ENCODE measurements at places on chromosomes 4 and X.
A peak's percentile ranks its signal among the peaks of the same experiment; 100 is the strongest.

- DNase-seq, result no peak
Measured at GRCh38 chrX:1442016-1442665, 10.6 kb downstream of the ASMTL start.

DNA sequence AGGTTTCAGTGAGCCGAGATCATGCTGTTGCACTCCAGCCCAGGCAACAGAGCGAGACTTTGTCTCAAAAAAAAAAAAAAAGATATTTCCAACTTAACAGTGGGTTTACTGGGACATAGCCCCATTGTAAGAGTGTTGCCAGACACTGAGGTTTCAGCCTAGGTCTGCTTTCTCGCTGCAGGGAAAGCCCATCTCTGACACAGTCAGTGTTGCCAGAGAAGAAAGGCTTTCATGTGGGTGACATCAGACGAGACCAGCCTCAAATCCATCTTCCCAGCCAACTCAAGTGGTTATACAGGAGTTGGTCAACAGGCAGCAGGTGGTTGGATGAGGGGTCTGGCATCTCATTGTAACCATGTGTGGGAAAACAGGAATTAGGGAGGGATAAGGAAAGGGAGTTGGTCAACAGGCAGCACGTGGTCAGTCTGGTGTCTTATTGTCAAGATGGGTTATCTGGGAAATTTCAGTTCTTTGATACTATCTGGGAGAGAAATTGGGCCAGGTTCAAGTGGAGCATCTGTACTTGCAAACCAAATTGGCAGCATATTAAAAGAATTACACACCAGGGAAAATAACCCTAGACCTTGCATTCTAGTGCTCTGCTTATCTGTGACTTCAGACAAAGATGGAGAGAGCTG lies 41.1 kb downstream of the NELFA start:
- no peak for DNase-seq

DNA sequence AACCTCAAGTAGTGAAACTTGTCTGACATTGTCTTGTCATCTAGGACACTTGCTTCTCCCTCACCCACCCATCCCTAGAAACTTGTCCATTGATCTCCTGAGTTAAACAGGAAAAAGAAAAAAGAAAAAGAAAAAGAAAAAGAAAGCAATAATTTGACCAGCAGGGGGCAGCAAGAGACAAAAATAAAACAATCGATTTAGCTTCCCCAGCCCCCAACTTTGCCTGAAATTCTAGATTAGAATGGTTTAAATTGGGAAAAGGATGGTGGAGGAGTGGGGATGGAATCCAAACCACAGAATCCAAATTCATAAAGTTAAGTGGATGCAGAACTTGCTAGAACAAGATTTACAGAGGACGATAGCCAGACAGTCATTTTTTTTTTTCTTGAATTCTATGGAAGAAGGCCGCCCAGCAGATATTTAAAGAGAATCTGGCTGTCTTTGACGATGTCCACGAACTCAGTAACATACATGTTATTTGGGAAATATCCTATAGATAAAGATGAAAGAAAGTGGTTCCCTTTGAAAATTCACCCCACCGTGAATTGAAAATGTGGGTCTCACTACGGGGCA lies 282.9 kb downstream of the USP46 start:
- DNase-seq, result peak; percentile 42

DNA sequence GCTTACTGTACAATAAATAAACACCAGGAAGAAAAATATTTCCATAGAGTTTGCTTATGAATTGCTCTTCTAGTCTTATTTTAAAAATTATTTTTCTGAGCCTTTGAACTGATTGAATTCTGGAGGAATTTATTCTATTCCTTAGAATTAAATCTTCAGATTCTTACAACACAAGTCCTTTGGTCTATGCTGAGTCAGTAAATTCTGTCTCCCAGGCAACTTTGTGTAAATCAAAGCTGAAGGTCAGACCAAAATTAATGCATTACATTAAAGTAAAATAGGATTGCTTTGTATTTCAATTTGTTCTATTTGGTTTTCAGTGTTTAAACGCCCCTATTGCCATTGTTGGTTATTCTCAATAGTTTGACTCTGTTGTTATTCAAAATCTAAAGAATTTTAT lies 26.8 kb upstream of the STPG2 start:
- DNase-seq, result no peak

DNA sequence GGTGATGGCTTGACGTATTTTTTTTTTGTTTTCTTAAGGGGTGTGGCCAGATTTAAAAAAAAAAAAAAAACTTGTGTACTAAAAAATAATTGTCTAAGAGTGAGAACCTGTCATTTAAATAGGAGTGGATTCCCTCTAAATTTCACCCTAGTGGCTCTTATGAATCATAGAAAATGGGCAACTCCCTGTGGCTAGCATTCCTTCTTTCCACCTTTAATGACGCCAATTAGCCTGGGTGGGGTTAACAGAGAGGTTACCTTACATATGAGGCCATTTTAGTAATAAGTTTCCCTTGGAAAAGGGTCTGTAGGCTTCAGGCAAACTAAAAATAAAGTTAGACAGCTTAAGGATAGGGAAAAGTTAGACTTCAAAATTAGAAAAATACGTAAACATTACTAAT lies 223.5 kb upstream of the FAM241A start:
- no peak for DNase-seq

GRCh38 chrX:103275947-103276567 lies 493 bp downstream of the TCEAL5 start:
- DNase-seq, result no peak

GRCh38 chr4:6595897-6596537 lies 21.0 kb downstream of the MAN2B2 start:
- DNase-seq, result no peak

- DNase-seq, result no peak
Measured at GRCh38 chrX:23118890-23119527, 119.2 kb downstream of the DDX53 start.

DNA sequence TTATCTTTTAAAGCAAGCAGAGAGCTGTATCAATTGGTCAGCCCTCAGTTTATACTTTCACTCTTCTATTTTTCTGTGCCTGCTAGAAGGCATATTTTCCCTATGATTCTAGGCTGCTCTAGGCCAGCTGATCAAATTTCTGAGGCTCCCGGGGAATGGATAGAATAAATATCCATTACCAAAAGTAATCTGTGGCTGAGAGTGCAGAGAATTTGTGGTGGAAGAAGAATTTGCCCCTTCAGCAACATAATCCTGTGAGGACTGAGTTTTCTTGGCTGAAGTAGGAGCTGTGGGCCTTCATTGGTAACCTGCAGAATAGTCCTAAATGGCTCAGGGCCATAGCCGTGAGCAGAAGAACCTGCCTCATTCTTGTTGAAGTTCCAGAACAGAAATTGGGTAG lies 314.6 kb upstream of the CASK start:
- no peak for DNase-seq

- DNase-seq, result no peak
Measured at GRCh38 chr4:140639066-140639465, 70.3 kb upstream of the UCP1 start.

GRCh38 chr4:141814499-141814898 lies 178.1 kb downstream of the IL15 start:
- DNase-seq, result no peak

DNA sequence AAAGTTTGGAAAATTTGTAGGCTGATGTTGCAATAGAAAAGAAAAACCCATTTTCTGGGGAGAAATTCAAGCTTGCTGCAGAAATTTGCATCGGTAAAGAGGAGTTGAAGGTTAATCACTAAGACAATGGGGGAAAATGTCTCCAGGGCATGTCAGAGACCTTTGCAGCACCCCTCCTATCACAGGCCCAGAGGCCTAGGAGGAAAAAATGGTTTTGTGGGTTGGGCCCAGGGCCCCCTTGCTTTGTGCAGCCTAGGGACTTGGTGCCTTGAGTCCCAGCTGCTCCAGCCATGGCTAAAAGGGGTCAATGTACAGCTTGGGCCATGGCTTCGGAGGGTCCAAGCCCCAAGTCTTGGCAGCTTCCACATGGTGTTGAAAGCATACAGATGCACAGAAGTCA lies 17.8 kb downstream of the TMSB15A start:
- no peak for DNase-seq

- no peak for DNase-seq
Measured at GRCh38 chr4:187333151-187333550, 609.5 kb upstream of the FAT1 start.

DNA sequence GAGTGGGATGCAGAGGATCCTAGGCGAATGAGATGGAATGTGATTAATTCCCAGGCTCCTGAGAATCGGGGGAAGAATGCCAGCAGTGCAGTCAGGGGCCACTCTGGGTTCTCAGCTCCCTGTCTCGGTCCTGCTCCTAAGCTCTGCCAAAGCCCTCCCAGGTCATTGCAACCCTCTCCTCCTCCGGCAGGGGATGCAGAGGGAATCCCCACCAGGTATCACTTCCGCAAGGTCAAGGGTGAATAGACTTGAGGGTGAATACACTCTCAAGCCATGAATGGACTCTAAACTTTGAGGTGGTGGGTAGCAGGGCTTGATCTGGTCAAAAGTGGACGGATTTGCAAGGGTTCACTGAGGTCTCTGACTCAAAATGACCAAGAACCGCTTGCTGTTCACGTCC lies 139.3 kb upstream of the MXRA5 start:
- no peak for DNase-seq

Measured in NCI-H2171 treated with DMSO at 0.1 percent for 48 hours (cell line).